ENCODE measurements at places on chromosomes 12 and 14.

- no peak for DNase-seq
Measured at GRCh38 chr12:67541625-67541991, 106.9 kb upstream of the DYRK2 start.

GRCh38 chr12:6072302-6072752 is 52.1 kb downstream of the VWF start:
- no peak for DNase-seq

GRCh38 chr12:131357920-131358319 is 353.0 kb upstream of the SFSWAP start:
- DNase-seq, result no peak

GRCh38 chr14:101217080-101217463 is 313.6 kb upstream of the RTL1 start:
- no peak for DNase-seq

DNA sequence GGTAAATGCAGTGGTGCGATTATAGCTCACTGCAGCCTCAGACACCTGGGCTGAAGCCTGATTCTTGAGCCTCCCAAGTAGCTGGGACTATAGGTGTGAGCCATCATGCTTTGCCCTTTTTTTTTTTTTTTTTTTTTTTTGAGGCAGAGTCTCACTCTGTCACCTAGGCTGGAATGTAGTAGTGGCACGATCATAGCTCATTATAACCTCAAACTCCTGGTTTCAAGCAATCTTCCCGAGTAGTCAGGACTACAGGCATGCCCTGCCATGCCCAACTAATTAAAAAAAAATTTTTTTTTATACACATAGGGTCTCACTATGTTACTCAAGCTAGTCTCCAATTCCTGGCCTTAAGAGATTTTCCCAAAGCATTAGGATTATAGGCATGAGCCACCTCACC is 6.9 kb downstream of the ATP2A2 start:
- no peak for DNase-seq

- DNase-seq, result peak; percentile 29
Measured at GRCh38 chr14:35533357-35534207, at the start of gene INSM2. Gene INSM2, plus strand, starts transcription at chr14:35534164. Its CDS starts 89 bp downstream, at chr14:35534253.

DNA sequence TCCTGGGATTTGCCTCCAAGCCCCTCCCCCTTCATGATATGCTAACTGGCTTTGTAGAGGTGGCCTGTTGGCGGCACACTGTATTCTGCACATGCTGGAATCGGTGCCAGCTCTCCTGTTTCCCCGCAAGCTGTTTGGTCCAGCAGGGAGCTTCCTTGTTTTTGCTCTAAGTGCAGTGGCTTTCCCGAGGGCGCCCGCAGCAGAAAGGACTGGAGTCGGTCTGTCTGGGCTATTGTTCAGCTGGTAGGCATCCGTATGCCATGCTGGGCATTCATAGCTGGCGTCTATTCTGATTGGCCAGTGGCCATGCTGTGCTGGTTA is 88.9 kb upstream of the MED13L start:
- DNase-seq, result no peak

- no peak for DNase-seq
Measured at GRCh38 chr12:52645120-52645761, 6.8 kb downstream of the KRT2 start.

Data from activated CD4-positive, alpha-beta T cell treated with anti-CD3 and anti-CD28 coated beads for 1 hour (primary cell).